HuH-7.5 (cell line): ENCODE measurements at places on chromosomes 12 and 14.

DNA sequence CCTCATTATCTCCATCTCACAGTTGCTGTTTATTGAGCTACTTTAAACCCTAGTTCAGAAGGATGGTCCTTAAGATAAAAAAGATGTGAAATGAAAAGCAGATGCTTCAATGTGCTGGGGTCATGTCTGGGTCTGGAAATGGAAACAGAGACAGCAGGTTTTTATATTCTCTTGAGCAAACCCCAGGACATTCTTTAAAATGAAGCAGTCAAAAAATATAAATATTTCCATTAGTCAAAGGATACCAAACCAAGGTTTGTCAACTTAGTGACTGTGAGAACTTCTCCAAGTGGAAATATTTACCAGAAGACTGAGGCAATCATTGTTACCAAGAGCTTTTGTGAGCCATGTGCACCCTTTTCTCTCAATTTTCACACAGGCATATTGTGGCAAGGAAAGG is 102.5 kb upstream of the DIO2 start:
- no peak for DNase-seq

DNA sequence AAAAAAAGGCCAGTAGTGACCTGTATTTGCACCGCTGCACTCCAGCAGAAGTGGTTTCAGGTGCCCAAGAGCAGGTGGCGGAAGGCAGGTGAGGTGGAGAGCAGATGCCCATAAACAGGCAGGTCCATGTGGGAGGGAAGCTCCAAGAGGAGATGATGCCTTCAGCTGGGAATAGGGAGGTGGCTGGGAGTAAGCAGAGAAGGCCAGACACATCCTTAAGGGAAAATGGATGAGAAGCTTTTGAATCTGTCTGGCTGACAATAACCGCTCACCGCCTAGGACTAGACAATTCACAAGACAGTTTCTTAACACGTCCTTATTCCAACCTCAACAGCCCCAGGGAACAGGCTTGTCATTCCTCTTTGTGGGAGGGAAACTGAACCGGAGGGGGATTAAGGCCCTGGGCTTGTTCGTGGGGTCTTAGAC is 43.9 kb upstream of the PLEKHG6 start:
- no peak for DNase-seq

GRCh38 chr14:87805315-87805723 is 187.7 kb downstream of the GALC start:
- DNase-seq, result no peak

- DNase-seq, result no peak
Measured at GRCh38 chr12:59763835-59764234, 168.0 kb downstream of the SLC16A7 start.

- no peak for DNase-seq
Measured at GRCh38 chr12:84919271-84919670, 6.7 kb upstream of the SLC6A15 start.

GRCh38 chr14:24139272-24139934 is 2.0 kb downstream of the EMC9 start:
- DNase-seq, result peak; percentile 40

DNA sequence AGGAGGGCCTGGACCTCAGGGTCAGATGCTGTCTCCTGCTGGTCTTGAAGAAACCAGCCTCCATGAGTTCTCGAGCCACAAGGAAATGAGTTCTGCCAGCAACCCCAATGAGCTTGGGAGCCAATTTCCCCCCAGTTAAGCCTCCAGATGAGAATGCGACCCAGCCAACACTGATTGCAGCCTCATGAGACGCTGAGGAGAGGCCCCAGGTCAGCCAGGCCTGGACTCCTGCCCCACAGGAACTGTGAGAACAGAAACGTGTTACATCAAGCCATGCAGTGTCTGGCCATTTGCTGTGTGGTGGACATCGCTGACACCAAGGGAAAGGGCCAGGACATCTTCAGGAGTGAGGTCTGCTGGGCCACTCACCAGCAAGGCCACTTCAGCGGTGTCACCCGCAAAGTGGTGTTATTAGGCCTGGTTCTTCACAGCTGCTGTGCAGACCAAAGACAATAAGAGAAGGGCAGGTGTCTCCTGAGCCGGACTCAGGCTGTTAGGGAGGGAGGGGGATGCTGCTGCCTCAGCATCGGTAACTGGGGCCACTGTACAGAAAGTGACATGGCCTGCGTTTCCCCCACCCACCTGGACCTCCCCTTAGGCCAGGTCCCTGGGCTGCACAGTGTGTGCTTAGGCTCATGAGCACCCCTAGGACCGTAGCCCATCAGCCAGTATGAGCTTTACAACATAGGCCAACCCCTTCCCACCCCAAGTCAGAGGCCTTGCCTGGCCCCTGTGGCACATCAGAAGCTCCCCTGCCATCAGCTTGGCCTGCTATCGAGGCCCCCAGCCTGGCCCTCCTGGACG is 272.4 kb upstream of the RTL1 start:
- DNase-seq, result no peak
